ENCODE measurements at places on chromosomes 6 and 20.

DNA sequence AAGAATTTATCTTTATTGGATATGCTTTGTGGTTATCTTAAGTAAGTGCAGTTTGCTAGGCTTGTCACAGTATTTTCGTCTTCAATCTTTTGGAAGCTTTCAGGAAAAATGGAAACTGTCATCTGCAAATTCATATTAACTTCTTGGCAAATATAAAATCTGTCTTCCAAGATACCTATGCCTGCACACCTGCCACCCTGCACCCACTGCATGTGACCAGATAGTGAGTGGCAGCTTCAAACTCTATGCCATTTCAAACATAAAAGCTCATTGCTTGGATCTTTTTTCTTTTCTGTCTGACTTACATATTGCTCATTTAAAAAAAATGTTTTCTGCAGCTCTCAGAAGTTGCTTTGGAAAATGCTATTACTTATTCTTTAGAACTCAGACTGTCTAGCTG, 14.1 kb downstream of the OPRM1 start:
- no peak for DNase-seq

- no peak for DNase-seq
Observed at GRCh38 chr20:1660246-1660645, 2.7 kb upstream of the SIRPG start.

DNA sequence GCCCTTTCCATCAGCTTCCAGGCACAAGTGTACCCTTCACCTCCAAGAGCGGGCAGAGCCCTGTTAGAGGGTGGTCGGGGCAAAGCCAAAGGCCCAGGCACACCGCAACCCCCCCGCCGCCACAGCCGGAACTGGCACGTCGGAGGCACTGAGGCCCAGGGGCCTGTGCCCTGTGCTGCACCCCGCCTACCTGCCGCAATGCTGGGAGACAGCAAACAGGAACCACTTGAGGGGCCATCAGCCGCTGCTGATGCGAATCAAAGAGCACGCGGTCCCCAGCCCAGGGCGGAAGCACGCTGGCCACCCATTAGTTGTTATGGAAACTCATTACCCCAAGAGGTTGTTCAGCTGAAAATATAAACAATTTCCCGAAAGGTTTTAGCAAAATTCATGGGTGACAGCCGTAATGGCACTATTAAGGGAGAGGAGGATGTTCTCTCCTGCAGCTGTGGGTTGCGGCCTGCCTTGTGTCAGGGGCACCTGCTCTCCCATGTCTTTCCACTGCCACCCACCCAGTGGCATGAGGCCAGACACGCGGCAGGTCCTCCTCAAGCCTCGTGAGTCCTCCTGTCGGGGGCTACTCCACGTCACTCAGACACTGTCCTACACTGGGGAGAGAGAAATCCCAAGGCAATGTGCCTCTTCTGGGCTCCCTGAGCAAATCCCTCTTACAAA, 65.3 kb downstream of the EDN3 start:
- no peak for DNase-seq

DNA sequence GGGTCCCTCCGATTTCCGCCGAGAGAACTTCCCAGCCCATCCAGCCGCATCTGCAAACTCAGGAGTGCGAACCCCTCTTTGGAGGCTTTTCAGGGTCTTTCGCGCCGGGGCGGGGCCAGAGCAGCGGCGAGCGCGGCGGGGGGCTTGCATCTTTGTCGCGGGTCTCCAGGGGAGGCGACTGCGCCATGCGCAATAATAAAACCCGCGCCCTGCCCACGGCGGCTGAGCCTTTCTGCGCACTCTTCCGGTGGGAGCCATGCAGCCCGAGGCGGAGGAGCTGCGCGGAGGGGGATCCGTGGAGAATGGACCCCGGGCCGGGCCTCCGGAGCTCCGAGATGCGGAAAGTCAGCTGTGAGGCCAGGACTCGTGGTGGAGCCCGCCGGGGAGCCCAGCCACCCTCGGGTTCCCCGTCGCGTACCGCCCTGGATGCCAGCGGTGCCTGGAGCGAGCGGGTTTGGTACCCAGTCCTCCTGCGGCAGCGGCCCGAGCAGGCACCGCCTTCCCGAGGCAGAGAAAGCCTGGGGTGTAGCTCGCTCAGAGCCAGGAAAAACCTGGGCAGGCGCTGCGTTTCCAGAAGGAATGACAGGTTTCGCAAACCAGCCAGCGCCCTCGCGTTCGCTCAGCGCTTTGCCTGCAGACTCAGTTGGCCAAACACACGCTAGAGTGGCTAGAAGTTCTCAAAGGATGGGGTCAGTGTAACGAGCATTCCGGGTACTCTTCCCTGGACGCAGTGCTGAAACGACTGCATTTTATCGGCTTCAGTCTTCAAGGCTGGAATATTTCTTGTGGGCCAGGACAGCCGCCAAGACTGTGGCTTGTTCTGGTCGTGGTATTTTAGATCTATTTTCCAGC, 1.2 kb downstream of the AKAP12 start:
- DNase-seq, result no peak

- no peak for DNase-seq
Observed at GRCh38 chr6:27161603-27161945, 85.9 kb upstream of the PRSS16 start.

DNA sequence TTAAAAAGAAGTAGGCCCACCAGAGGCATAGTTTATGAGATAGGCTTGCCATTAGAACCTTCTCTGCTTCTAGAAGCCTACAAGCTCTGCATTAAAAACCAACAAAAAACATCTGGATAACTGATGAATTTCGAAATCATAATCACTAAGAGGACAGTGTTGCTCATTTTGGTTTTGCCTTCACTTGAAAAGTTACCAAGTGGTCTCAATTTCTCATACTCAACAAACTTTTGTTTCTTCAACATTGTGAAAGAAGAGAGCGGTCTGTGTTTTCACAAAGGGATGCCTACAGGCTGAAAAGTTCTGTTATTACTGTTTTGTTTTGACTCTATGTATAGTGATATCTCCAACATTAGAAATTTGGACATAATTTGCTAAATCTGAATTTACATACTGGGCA, 98.9 kb downstream of the PDSS2 start:
- no peak for DNase-seq

DNA sequence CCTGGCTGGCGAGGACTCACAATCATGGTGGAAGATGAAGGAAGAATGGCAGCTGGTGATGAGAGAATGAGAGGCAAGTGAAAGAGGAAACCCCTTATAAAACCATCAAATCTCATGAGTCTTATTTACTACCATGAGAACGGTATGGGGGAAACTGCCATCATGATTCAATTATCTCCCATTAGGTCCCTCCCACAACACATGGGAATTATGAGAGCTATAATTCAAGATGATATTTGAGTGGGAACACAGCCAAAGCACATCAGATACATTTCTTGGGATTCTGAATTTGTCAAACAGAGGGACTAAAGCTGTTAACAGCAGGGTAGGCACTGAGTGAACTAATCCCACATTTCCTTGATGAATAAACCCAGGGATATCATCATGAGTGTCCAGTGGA, 116.2 kb upstream of the PLCB4 start:
- DNase-seq, result no peak

- no peak for DNase-seq
Observed at GRCh38 chr6:25302677-25303128, 23.5 kb downstream of the CARMIL1 start.

- no peak for DNase-seq
Observed at GRCh38 chr6:46210294-46210693, 39.5 kb upstream of the ENPP5 start.

All from activated naive CD8-positive, alpha-beta T cell treated with anti-CD3 and anti-CD28 coated beads, Interleukin-2, amount 50 U/mL, for 16 hours (primary cell).